ENCODE measurements at places on chromosomes 12 and 14.

DNA sequence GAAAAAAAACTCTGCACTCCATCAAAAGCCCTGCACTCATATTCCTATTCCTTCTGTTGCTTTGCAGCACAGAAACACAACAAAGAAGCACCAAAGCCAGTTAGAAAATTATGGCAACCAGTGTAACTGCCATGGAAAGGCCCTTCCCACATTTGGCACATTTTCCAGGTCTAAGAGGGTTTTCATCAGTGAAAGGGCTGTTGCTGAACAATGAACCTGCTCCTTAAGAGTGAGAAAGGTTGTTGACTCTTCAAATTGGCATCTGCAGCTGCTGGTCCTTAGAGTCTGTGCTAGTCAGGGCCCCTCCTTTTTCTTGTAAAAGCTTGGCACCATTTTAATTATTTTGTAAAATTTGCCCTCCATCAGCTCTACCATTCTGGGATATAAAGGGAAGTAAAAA, 378.7 kb upstream of the KITLG start:
- no peak for DNase-seq

- no peak for DNase-seq
These were observed 212.8 kb upstream of the BMP4 start for GRCh38 chr14:54169254-54169924.

- no peak for DNase-seq
These were observed 313.6 kb downstream of the NUAK1 start for GRCh38 chr12:105825141-105825540.

DNA sequence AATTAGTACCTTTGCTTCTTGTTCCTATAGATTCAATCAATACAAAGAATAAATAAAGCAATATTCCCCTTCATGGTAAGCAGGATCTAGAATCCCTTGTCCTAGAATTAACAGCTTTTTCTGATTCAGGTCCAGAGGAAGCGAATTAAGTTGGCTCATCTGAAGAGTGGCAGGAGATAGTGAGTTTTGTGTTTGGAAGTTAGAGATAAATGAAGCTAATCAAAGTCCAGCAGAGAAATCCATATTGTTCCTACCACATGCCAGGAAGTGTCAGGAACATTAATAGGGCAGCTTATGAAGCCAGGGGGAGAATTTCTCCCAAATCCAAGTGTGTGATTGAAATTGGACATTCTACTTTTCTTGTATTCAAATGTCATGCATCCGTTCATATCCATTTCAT, 13.9 kb downstream of the CAPZA3 start:
- no peak for DNase-seq

DNA sequence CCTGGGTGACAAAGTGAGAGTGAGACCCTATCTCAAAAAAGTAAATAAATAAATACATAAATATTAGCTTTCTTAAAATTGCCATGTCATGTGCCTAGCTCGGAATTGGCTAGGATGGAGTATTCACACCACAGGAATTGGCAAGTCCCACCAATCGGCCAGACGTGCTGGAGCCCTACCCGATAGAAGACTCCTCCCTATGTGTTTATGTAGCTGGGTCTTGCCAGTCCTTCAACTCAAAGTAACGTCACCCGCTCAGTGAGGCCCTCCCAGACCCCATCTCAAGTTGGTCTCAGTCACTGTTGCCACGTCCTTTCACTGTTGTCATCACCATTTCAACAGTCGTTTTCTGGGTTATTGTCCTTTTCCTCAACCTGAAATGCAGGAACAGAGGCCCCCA, 20.2 kb downstream of the VRTN start:
- no peak for DNase-seq

DNA sequence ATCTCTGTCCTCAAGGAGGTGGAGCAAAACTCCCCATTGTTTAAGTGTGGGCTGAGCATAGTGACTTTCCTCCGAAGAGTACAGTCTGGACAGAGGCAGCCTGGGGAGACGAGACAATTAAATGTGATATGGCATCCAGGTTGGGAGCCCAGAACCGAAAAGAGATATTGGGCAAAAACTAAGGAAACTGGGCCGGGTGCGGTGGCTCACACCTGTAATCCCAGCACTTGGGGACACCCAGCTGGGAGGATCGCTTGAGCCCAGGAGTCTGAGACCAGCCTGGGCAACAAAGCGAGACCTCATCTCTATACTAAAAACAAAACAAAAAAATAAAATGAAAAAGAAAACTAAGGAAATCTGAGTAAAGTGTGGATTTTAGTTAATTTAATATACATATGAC, 35.9 kb upstream of the JDP2 start:
- no peak for DNase-seq

DNA sequence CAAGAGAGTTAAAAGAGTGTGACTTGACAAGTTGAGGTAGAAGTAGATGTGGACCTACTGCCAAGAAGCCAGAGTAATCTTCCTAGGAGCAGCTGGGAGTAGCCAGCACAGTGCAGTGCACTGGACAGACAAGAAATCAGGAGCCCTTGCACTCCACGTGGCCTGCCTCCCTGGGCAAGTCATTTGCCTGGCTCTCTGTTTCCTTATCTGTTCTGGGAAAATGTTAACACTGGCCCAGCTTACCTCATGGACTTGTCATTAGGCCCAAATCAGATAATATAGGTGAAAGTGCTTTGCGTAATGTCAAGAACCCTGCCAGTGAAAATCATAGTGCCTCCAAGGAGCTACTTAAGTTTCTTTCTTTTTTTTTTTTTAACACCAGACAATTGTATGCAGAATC, 19.2 kb downstream of the SLC7A8 start:
- no peak for DNase-seq

- DNase-seq: no peak
These were observed 8.6 kb upstream of the OSBPL8 start for GRCh38 chr12:76568130-76568529.

DNA sequence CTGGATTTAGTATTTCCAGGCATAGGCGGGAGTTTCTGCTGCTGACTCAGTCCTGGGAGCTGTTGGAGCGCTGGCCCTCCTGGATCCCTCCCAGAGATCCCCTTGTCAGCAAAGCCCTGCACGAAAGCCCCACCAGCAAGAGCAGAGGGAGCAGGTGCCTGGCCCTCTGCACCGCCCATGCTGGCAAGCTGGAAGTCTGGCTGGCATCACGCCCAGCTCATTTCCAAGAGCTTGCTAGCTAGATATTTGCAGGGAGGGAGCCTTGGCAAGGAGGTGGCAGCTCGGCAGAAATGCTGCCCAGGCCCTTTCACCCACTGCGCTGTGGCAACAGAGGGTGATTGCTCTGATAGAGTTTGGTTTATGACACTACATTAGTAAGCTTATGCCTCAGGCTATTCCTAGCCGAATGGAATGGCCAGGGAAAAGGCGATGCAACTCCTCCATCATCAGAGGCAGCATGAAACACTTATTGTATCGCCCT, 193.9 kb downstream of the EMP1 start:
- DNase-seq: no peak

DNA sequence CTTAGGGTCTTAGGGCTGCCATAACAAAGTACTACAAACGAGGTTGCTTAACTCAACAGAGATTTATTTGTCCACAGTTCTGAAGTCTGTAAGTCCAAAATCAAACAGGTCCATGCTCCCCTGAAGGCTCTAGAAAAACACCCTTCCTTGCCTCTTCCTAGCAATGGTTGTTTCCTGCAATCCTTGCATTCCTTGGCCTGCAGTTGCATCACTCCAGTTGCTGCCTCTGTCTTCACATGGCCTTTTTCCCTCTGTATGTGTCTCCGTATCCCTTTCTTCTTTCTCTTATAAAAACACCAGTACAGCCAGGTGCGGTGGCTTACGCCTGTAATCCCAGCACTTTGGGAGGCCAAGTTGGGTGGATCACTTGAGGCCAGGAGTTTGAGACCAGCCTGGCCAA, 17.4 kb downstream of the KCNMB4 start:
- DNase-seq: no peak

- no peak for DNase-seq
These were observed 17.6 kb upstream of the EID3 start for GRCh38 chr12:104285740-104286515.

DNA sequence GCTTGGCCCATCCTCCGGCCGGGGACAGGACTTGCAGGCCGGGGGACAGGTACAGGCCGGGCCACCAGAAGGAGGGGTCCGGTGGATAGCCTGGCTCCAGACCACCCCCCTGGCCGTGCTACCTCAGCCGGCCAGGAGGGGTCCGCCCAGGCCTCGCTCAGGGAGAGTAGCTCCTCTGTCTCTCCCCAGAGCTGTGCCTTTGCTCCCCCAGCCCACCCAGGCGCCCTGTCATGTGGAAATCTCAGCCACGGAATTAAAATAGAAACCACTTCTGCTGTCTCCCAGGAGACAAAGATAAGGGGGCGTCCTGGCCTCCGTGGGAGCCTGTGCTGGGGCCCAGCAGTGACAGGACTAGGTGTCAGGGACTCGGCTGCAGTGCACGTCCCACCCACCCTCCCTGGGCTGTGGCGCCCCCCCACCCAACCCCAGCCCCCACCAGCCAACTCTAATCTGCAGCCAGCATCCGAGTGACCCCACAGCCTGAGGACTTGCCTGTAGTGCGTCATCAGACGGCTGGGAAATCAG, 3.3 kb upstream of the CRIP2 start:
- DNase-seq: no peak

DNA sequence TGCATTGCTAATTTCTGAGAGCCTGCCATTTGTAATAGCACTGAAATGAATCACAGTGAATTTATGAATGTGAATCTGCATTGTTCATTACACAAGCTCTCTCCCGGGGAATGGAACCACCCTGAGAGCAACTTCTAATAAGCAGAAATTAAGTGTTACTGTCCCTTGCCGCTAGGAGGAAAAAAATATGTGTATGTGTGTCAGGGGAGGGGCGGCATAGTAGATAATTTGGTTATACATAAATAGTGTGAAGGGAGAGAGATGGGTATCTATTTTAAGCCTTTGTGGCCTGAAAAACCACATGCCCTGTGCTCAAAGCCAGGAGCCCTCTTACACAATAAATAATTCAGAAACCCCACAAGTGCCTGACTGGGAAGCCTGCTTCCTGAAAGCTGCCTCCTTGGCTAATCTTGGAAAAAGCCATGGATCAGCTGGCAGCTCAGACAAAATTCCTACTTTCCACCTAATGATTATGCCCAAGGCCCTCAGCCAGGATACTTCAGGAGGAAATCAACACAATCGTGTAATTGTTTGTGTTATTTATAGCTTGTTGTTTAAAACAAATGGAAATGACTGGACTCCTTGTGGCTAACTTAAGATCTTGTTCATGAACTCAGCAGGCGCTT, 366.2 kb upstream of the KITLG start:
- no peak for DNase-seq

- no peak for DNase-seq
These were observed 72.4 kb upstream of the CISTR start for GRCh38 chr12:53824001-53824712.

- no peak for DNase-seq
These were observed 90.7 kb upstream of the ATP2B1 start for GRCh38 chr12:89799316-89799715.

DNA sequence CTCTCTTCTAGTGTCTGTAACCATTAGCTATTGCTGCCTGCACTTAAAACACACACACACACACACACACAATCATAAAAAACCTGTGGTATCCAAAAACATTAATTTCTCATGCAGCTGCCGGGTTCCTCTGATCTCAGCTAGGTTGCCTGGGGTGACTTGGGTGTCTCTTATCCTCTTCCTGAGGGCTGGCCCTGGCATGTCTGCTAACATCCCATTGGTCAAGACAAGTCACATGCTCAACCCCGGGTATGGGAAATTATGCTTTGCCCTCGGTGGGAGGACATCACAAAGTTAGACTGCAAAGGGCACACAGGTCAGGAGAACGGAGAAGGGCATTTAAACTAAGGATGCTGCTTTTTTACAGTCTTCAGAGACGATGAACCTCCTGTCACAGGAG, 55.7 kb downstream of the TRPV4 start:
- DNase-seq: peak; percentile 10

DNA sequence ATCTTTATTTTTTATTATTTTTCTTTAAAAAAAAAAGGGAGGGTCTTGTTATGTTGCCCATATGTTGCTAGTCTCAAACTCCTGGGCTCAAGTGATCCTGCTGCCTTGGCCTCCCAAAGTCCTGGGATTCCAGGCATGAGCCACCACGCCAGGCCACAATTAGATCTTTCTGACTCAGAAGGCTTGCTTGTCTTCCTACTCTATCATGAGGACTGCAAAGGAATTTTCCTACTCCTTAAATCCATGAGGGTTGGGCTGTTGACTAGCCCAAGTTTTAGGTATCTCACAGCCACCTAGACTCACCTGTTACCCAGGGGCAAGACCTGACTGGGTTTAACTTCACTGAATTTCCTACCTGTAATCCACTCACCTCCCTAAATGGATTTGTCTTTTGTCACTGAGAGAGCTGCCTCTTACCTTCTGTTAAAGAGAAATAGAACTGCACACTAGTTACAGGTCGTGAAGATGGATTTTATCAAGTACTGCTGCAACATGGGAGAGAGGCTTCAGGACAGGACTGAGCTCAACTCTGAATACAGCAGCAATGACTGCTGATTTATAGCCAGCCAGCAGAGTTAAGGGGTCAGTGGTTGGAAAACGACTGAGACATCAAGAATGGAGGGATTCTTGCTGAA, 72.3 kb downstream of the B4GALNT3 start:
- no peak for DNase-seq

DNA sequence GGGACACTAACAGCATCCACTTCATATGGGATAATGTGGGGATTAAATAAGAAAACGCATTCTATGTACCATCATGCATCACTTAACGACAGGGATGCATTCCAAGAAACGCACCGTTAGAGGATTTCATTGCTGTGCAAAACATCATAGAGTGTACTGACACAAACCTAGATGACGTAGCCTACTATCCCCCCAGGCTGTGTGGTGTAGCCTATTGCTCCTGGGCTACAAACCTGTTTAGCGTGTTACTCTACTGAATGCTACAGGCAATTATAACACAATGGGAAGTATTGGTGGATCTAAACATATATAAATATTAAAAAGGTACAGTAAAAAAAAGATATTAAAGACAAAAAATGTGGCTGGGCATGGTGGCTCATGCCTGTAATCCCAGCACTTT, 230.6 kb downstream of the KSR2 start:
- DNase-seq: no peak
